Stimulated activated CD4-positive, alpha-beta T cell treated with anti-CD3 and anti-CD28 coated beads, Interleukin-15, amount 100 ng/mL, for 24 hours (primary cell): ENCODE measurements at places on chromosomes 2 and 18.
A peak's percentile ranks its signal among the peaks of the same experiment; 100 is the strongest.

DNA sequence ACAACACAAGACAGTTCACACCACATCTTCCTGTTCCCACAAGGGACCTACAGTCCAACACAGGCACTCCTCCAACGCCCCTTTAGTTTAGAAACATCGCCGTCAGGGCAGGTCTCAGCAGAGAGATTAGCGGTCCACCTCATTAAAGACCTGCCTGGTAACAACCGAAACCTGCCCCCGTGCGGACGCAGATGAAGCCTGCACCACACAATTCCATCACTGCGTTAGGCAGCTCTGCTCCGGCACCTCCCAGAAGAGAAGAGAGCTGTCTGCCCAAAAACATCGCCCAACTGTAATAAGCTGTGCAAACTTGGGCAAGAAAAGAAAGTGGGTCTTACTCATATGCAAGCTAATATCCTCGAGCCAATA is 32.7 kb downstream of the ZNF516 start:
- DNase-seq: no peak

- no peak for DNase-seq
Observed at GRCh38 chr18:27687351-27687979, 489.5 kb downstream of the CDH2 start.

DNA sequence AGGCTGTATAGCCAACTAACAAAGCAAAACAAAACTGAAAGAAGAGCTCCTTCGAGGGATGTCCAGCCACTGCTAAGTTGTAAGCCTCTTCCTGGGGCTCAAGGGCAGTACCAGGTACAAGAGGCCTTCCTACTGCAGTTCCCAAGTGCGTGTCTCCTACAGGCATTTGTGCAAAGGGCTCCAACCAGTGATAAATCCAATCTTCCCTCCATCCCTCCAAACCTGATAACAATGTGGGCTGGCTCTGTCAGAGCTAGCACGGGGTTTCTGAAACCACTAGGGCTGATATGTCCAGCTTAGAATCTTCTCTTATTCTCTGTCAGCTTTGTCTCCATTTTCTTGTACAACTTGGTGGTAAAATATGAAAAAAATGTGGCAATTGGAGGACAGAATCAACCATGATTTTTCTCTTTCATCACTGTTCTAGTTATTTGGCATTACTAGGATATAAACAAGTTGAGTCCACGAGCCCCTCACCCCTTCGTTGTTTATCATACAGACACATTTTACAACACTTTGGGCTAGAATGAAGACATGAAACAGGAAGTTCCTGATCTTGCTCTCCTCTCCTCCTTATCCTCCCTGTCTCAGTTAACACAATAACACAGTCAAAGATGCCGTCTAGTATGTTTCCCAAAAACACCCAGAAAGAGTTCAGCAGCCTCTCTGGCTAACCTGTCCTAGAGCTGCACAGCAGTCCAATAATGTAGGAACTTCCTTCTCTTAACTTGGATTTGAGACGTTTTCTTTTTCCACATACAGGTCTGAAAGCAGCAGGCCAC is 35.4 kb upstream of the WIPF1 start:
- DNase-seq: no peak

DNA sequence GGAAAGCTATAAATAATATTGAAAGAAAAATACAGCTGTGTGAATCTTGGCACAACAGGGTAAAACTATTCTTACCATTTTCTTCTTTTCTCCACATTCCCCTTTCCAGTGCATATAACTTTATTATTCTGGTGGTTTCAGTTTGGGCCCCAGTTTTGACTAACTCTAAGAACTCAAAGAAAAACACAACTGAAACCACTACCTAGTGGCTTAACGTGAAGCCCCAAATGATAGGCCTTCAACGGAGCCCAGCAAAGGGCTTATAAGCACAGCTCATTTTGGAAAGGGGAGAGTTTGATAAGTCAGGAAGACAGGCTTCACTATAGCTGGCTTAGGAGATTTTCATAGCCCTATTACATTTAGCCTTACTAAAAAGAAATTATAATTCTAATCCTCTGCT is 62.4 kb downstream of the PPP1R1C start:
- DNase-seq: no peak

DNA sequence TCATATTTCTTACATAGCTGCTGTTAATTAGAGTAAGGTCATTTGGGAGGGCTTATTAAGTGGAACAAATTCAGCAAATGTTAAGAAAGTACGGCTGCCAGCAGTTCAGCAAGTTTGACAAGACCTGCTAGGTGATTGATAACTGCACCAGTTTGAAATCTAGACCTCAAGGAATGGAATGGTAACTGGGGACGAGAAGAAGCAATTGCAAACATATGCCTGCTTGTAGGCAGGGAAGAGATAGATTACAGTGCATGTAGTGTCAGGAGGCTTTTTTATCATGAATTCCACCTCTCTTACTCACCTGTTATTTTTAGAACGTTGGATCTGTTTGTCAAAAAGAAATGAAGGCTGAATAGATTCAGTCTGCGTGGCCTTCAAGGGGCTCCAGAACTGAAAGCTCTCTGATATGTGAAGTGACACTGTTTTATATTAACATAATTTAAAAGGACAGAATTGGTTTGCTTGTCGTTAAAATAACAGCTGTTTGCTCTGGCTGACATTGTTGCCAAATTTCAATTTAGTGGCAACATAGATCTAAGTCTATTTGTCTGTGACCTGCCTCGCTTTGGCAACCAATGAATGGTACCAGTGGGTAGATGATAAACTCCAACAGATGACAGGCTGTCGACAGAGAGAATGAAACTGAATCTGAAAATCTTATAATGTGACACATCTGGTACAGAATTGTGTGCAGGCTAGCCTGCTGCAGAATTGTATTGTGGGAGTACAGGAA is 199.3 kb downstream of the ZNF407 start:
- DNase-seq: no peak

DNA sequence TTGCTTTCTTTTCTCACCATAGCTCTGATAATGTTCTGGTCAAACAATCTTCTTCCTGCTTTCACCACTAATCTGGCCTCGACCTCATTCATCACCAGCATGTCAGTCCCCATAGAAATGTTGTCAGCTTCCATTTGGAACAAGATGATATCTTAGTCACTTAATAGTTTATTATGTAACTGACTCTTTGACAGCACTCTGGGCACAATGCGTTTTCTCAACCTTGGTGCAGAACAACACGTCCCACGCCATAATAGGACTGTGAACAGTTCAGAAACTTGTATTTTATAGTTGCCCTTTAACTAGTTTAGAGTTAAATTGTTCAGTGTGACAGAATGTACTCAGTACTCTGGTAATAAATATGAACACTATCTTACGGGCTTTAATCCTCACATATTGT is 106.0 kb downstream of the MC4R start:
- DNase-seq: no peak

- no peak for DNase-seq
Observed at GRCh38 chr2:170101789-170102188, 76.2 kb upstream of the MYO3B start.

GRCh38 chr2:177391822-177392372 is 676 bp upstream of the AGPS start:
- DNase-seq: no peak

DNA sequence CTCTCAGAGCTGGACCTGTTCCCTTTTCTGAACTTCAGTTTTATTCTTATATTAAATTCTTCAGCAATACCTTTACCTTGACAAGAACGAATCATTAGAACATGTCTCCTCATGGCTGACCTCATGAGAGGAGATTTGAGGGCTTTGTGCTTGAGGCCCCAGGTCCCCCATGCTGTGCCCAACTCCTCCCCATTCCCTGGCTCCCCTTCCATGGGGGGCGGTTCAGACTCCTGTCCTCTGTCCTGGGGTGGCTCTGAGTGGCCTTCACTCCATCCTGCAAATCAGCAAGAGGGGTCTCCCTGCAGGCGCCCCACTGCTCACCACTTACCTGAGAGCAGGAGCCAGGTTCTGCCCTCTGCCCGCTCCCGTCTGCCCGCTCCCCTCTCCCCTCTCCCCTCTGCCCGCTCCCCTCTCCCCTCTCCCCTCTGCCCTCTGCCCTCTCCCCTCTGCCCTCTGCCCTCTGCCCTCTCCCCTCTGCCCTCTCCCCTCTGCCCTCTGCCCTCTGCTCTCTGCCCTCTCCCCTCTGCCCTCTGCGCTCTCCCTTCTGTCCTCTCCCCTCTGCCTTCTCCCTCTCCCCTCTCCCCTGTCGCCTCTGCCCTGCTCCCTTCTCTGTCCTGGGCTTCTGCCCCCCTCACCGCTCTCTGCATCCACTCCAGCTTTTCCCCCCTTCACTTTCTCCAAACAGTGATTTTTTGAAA is 98.7 kb upstream of the ALKAL2 start:
- DNase-seq: no peak

DNA sequence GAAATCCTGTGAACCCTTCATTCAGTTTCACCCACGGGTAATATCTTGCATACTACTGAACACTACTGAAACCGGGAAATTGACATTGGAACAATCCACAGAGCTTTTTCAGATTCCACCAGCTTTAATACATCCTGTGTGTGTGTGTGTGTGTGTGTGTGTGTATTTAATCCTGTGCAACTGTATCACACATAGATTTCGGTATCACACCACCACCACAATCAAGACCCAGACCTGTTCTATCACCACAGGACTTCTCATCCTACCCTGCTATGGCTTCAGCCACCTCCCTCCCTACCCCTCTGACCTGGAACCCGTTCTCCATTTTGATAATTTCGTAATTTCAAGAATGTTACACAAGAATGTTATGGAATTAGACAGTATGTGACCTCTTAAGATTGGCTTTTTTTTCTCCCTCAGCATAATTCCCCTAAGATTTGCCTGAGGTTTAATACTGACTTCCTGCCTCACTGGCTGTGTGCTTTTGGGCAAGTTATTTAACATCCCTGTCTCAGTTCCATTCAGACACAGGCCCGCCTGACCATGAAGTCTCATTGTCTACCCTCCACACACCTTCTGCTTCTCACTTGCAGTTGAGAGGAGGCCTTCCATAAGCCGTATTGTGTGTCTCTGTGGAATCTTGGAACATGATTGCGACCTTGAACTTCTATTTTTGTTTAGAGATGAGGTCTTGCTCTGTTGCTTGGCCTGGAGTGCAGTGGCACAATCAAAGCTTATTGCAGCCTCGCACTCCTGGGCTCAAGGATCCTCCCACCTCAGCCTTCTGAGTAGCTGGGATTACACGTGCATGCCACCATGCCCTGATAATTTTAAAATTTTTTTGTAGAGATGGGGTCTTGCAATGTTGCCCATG is 14.4 kb upstream of the TMEM131 start:
- peak; percentile 17 for DNase-seq

DNA sequence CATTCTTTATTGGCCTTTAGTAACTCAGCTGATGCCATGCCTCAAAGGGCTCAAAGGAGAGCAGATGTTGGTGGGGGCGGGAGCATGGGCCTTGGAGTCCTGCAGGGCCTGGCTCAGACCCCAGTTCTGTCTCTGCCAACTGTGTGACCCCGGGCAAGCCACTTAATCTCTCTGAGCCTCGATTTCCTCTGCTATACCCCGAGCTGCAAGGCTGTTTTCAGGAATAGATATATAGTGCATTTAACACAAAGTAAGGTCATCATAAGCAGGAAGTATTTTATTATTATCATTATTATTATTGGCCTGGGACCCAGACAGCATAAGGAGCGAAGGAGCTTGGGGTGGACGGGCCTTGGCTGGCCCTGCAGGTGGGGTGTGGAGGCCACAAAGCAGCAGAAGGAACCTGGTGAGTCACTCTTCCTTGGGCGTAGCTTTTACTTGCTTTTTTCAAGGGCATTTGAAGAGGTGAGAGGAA is 162.7 kb downstream of the INHBB start:
- DNase-seq: no peak

GRCh38 chr2:233118648-233119000 is 58.5 kb downstream of the INPP5D start:
- no peak for DNase-seq

DNA sequence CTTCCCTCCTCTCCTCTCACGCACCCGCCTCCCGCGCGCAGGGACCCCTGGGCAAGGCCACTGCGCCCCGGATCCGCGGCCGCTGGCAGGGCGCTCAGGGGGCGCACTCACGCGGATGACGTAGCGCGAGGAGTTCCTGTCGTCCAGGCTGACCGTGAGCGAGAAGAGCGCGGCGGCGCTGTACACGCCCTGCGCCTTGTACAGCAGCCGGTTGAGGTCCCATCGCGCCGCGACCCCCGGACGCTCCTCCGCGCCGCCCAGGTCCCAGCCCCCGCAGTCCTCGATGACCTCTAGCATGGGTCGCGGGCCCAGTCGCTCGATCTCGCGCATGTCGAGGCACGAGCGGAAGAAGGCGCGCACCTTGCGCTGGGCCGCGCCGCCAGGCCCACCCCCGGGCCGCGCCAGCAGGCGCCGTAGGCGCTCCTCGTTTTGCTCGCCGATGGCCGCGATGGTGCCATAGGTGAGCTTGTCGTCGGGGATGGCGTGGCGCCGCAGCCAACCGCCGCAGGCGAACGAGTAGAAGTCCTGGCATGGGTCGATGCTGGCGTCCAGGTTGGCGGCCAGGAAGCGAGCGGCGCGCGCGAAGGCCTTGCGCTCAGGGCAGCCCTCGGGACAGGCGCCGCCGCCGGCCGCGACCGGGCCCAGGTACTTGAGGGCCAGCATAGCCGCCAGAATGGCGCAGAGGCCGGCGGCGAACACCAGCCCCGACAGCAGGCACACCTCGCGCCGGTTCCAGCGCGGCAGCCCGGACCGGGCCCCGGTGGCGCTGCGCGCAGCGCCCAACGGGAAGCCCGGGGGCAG is 1.7 kb downstream of the ECEL1 start:
- no peak for DNase-seq

DNA sequence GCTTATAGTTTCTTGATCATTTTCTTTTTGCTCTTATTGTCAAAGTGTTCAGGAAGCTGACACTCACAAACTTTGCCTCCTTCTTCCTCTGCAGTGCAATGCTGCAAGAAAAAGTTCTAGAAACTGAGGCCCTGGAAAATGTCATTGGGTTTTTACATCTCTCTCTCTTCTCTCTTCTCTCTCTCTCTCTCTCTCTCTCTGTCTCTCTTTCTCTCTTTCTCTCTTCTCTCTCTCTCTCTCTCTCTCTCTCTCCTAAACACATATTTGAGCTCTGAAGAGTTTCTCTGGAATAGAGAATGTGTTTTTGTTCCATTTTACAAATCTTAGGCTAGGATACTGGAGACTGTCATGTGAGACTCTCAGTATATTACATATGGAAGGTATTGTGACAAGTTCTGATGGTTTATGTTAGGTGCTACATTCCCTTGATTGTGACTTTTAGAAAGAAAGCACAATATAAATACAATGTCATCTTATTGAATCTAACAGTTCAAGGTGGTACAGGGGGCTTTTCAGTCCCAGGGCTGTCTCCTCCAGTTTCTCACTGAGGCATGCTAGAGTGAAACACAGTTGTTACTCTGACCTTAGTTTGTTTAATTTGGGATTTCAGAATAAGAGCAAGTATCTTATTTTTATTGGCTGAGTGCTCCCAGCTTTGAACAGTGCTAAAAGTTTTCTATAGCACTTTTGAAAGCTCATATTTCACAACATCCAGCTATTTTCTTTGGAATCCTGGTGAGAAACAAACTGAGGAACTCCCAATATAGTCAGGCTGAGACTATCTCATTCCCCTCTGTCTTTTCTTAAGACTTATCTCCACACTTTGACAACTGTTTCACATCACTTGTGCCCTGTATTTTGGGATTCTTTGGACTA is 41.4 kb upstream of the EHBP1 start:
- no peak for DNase-seq

GRCh38 chr18:63376538-63376937 is 9.5 kb upstream of the KDSR start:
- DNase-seq: no peak

GRCh38 chr2:86301009-86301408 is 36.4 kb downstream of the REEP1 start:
- DNase-seq: no peak
